ENCODE measurements at places on chromosomes 1 and 21.
A peak's percentile ranks its signal among the peaks of the same experiment; 100 is the strongest.

DNA sequence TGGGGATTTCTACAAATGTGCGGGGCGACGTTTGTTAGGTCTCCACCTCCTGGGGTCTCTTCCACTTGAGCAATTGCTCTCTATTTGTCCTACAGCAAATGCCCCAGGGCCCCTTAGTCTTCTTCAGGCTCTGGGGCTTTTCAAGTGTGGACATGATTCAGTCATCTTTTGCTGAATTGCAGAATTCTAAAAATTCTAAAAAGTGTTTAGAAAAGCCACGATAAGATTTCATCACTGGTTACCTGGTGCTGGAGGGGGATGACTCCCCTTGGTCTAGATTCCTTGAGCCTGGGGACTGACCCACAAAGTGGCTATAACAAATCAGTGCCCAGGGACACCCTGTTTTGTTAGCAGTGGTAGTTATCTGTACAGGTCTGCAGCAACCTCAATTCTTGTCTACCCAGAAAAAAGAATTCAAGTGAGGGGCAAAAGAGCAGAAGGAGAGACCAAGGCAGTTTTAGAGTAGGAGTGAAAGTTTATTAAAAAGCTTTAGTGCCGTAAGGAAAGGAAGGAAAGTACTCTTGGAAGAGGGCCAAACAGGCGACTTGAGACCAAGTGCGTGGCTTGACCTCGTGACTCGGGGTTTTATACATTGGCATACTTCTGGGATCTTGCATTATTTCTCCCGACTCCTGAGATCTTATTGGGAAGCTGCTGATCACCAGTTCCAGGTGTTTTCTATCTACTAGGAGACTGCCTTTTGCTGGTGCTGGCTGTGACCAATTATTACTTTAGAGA is 25.2 kb downstream of the PROK1 start:
- DNase-seq: no peak

DNA sequence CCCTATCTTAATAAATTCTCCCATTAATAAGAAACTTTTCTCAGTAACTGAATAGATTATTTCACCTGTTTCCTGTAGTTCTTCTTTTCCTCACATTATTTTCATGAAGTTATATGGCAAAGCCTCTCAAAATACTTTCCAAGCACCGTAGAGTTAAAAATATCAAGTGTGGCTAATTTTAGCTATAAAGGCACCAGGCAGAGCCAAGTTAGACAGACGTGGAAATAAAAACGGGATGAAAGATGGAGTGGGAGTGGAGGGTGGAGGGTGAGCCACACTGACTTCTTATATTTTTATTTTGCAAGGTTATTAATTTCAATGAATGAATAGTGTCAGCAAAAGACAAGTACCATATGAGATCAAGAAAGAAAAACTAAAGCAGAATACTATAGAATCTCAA is 71.7 kb downstream of the ENAH start:
- DNase-seq: no peak

- no peak for DNase-seq
These were observed 5.9 kb downstream of the PKLR start for GRCh38 chr1:155295183-155295941.

- no peak for DNase-seq
These were observed 19.2 kb upstream of the MTARC1 start for GRCh38 chr1:220767312-220768125.

DNA sequence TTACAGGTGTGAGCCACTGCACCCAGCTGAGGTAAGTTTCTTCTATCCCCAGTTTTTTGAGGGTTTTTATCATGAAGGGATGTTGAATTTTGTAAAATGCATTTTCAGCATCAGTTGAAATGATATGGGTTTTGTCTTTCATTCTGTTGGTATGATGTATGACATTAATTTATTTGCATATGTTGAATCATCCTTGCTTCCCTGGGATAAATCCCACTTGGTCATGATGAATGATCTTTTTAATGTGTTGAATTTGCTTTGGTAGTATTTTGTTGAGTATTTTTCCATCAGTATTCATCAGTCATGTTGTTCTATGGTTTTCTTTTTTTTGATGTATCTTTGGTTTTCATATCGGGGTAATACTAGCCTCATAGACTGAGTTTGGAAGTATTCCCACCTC is 141.0 kb downstream of the RPS6KC1 start:
- no peak for DNase-seq

GRCh38 chr21:15301736-15302135 is 236.9 kb upstream of the NRIP1 start:
- no peak for DNase-seq

DNA sequence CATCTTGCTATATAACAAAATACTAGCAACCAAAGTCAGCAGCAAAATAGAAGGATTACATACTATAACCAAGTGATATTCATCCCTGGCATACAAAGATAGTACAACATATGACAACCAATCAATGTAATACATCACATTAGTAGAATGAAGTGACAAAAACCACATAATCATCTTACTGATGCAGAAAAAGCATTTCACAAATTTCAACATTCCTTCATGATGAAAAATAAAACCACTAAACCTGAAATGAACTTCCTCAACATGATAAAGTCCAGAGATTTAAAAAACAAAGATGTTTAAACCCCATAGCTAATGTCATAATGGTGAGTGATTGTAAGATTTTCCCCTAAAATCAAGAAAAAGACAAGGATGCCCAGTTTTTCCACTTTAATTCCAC is 18.6 kb downstream of the RO60 start:
- no peak for DNase-seq

DNA sequence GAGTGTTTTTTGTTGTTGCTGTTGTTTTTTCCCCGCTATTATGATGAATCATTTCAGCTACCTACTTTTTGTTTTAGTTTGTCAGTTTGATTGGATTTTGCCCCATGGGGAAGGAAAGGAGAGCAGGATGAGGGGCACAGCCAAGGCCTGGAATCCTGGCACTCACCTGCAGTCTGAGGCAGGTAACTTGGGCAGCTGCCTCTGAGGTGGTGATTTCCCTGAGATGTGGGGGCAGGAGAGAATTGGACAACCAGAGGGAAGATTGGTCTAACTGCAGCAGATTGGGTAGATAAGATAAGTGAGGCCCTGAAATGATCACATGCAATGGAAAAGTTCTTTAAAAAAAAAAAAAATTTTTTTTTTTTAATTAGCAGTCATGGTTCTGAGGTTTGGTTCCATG is 1.5 kb upstream of the LAX1 start:
- DNase-seq: no peak

DNA sequence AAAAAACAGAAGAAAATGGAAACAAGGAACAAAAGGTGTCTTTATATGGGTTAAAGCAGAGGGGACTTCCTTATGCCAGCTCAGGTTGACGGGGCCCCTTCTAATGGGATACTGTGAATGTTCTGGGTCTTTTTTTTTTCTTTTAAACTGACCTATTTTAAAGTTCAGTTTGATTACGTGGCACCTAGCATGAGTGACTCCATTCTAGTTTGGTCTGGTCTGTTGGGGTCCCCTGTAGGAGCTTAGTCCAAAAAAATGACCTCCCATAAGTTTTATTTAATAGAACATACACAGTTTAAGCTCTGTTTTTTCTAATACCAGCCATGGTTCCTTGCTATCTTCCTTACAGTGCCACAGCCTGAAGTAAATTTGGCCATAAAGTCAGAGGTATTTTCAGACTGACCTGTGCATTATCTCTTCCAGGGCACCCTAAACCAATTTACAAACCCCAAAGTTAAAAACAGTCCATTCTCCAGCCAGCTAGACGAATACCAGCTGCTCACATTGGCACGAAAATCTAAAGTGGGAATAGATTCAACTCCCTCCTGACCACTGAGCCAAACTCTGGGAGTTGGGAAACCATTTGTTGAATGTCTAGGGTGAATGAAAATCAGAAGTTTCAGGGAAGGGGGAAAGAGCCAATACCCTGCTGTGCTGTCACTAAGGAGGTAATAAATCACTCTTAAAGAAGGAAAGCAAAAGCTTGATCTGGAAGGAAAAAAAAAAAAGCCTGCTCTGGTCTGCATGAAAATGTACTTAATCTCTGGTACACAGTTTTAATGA is 42.4 kb downstream of the AKNAD1 start:
- no peak for DNase-seq

GRCh38 chr1:184941410-184941733 is 32.9 kb downstream of the NIBAN1 start:
- DNase-seq: no peak

GRCh38 chr1:167136191-167136614 is 42.3 kb downstream of the STYXL2 start:
- DNase-seq: no peak

DNA sequence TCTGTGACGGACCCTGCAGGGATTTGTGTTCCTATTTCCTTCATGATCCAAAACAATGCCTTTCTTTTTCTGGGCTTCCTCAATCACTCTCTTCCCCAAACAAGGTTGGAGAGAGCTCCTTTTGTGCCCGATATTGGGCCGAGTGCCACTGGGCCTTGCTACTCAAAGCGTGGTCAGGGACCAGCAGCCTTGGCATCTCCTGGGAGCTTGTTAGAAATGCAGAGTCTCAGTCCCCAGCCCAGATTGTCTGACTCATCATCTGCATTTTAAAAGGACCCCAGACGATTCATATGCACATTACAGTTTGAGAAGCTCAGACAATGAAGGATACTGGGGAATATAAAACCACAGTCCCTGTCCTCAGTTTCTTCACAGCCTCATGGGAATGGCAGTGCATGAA is 19.9 kb downstream of the ADORA1 start:
- DNase-seq: no peak

DNA sequence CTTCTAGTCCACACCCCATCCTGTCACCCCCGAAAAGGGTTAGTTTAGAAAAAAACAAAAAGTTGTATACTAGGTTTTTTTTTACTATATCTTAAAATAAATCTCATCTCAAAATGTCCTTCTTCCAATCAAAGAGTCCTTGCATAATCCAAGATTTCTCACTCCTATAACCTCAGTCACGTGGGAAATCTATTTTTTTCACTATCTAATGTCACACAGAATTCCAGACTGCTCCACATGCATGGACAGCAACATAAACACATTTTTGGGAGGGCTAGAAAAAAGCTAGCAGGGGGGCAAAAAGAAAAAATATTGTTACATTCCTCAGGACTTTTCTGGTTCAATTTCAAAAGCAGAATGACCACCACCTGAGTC is 39.3 kb downstream of the TGFBR3 start:
- no peak for DNase-seq

GRCh38 chr1:110186558-110186957 is 23.6 kb upstream of the KCNC4 start:
- no peak for DNase-seq

GRCh38 chr21:44666401-44667320 is at the start of gene KRTAP12-2:
TSS of gene KRTAP12-2 (minus strand) at chr21:44666927. CDS start at chr21:44666886, 41 bp downstream.
- DNase-seq: no peak

DNA sequence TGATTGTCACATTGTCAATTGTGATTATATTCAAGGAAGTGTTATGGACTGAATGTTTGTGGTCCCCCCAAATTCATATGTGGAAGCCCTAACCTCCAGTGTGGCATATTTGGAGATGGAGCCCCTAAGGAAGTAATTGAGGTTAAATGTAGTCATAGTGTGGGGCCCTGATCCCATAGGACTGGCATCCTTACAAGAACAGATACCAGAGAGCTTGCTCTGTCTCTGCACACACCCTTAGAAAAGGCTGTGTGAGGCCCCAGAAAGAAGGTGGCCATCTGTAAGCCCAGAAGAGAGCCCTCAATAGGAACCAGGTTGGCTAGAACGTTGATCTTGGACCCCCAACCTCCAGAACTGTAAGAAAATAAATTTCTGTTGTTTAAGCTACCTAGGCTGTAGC is 28.1 kb downstream of the VANGL1 start:
- no peak for DNase-seq

DNA sequence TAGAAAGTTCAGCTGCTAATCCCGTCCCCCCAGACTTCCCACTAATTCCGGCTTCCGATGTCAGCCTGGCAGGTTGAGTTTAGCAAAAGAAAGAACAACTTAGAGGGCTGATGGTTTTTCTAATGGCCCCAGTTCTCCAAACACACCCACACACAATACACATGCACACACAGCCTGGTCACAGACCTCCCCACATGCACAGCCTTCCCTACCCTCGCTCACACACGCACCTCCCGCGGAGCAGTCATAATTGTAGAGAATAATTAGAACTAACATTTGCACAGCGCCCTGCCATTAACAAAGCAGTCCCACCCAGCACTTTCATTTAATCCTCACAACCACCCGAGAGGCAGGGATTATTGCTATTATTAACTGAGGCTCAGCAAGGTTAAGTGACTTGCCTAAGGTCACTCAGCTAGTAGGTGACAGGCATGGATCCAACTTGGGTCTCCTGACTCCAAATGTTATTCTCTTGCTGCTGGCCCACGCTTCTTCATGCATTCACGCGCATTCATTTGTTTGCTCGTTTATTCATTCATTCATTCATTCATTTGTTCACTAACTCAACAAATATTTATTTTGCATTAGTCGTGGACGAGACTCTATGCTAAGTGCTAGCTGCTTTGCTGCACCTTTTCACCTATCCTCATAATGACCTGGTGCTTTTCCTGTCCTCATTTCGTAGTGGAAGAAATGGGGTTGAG is 274.9 kb downstream of the FOXD2 start:
- DNase-seq: no peak

- no peak for DNase-seq
These were observed 116.9 kb downstream of the DUSP10 start for GRCh38 chr1:221625026-221625425.

DNA sequence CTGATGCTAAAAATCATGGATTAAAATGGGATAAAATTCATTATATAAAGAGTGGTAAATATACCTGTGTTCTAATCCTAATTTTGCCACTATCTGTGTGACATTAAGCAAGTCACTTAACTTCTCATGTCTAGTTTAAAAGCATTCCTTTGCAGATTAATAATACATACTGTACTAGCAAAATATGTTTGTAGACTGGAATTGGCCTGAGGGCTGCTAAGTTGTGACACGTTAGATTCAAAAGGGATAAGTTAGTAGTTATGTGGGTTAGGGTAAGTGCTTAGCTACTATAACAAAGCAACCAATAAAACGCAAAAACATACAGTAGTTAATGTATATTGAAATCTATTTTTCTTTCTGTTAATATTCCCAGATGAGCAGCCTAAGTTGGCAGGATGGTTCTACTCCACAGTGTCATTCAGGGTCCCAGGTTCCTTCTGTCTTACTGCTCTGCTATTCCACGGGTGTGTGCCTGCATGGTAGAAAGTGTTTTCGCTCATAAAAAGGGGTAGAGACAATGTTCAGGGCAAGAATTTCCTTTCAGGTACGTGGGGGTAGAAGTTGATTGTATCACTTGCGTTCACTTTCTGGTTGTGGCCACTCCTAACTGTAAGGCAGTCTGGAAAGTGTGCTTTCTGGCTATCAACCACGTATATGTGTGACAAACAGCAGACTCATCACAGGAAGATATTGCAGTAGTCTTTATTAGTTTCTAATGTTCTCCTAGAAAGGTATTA is 239.8 kb downstream of the NFIA start:
- peak; percentile 81 for DNase-seq

- DNase-seq: no peak
These were observed 51.4 kb downstream of the DPYD start for GRCh38 chr1:97869441-97869840.

Data from T47D (cell line).